ENCODE measurements at places on chromosomes 6 and 20.

- no peak for DNase-seq
Measured at GRCh38 chr6:170007468-170008293, 256.3 kb downstream of the ERMARD start.

GRCh38 chr6:128412680-128413079 lies 107.7 kb downstream of the PTPRK start:
- DNase-seq, result no peak

DNA sequence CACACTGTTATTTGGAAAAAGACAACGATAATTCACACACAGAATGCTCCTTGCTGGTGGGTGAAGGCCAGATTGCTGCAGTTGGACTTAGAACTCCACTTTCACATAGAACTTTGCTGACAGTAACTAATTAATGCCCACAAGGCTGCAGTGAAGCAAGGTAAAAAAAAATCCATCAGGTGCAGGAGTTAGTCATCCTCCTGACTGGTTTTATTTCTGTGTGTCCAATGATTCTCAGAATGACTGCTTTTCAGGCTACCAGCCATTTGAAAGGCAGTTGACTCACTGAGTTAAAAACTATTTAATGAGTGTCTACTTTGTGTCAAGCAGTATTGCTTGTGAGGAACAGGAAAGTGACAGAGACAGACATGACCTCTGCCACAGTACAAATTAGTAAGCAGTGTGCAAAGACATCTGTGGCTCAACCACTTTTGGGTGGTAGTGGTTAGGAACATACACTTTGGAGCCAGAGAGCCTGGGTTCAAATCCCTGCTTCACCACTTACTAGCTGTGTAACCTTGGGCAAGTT lies 41.9 kb downstream of the ELOVL5 start:
- no peak for DNase-seq

- DNase-seq, result no peak
Measured at GRCh38 chr20:53406580-53406979, 187.1 kb downstream of the ZNF217 start.

- no peak for DNase-seq
Measured at GRCh38 chr6:158356586-158357546, 44.6 kb downstream of the TULP4 start.

DNA sequence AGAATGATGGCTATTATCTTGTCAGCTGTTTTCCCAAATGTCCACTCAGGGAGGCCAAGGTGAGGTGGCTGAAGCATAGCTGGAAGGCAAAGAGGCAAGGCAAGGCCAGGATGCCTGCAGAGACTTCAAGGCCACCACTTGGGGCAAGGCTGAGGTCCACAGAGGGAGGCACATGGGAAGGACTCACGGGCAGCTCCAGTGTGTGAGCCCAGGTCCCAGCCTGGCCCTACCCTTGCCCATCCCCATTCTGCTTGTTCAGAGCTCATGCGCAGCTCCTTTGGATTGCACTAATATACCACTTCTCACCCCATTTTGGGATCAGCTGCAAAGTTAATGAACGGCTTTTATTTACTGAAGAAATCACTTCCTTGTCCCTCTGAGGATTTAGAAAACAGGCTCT lies 111.1 kb upstream of the KCNK16 start:
- DNase-seq, result no peak

- DNase-seq, result no peak
Measured at GRCh38 chr20:33099843-33100538, 20.5 kb downstream of the BPIFB4 start.

DNA sequence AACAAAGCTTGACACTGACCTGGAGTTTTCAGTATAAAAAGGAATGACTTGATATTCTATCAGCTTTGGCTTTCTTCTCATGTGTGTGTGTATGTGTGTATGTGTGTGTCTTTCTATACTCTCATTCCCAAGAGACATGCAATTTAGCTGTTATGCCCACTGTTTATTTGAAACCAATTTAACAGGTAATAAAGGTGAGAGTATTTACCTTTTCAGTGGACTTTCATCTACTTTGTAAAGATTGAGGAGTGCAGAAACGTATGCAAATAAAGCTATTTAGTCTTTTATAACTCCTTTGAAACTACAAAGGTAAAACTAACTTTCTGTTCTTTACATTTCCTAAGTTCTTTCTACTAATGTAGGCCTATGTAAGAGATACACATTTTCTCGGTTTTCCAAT lies 103.5 kb upstream of the HS3ST5 start:
- DNase-seq, result no peak

DNA sequence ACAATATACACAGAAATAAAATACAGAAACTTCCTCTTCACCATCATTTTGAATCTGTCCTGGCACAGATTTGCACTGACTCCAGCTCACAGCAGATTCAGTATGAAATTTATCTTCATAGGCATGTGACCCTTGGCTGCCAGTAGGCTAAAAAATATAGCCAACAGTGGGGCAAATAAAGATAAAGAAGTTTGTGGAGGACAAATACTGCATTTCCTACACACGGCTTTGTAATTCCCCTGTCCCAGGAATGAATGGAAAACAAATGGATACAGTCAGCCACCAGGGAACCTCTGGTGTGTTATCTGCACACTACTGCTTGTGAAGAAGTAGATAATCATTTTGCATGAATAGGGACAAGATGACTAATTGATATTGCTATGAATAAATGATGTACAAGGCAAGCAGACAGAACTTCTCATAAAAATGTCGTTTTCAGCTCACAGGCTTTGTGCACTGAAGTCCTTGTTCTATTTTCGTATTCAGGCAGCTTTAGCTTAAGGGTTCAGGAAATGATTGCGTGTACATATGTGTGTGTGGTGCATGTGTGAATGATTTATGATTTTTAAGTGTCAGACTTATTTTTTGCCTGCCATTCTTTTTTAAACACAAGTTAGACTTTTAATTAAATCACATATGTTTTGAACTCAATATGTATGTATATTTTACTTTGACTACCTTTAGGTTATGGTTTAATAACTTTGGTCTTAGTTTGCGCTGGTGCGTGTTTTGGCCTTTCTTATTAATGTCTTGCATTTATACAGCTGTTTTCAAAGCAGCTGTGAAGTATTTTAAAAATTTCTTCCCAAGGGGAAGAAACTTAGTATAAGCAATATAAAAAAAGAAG lies 543.8 kb upstream of the JAG1 start:
- DNase-seq, result no peak

- no peak for DNase-seq
Measured at GRCh38 chr20:13755809-13756208, 28.9 kb downstream of the ESF1 start.

- no peak for DNase-seq
Measured at GRCh38 chr6:118981884-118982574, 47.1 kb upstream of the MCM9 start.

DNA sequence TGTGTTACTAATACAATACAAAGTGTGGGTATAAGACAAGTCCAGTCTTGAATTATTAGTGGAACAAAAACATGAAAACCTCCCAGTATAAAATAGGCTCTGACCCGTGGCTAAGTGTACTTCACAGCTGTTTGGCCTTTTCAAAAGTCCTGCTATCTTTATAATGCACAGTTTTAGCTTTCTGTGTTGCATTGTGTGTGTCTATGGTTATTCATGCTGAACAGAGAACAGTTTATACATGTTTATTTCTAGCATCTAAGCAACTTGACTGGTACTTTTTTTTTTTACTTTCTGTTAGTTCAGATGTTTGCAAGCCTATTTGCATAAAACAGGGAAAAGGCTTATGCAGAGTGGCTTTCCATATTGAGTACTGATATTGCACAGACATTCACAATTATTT lies 119.2 kb upstream of the CCN2 start:
- no peak for DNase-seq

GRCh38 chr6:160987265-160987664 lies 4.3 kb upstream of the MAP3K4 start:
- no peak for DNase-seq

- DNase-seq, result no peak
Measured at GRCh38 chr20:33407251-33407650, 5.9 kb upstream of the CDK5RAP1 start.

- no peak for DNase-seq
Measured at GRCh38 chr6:30870546-30870945, 13.8 kb upstream of the DDR1 start.

DNA sequence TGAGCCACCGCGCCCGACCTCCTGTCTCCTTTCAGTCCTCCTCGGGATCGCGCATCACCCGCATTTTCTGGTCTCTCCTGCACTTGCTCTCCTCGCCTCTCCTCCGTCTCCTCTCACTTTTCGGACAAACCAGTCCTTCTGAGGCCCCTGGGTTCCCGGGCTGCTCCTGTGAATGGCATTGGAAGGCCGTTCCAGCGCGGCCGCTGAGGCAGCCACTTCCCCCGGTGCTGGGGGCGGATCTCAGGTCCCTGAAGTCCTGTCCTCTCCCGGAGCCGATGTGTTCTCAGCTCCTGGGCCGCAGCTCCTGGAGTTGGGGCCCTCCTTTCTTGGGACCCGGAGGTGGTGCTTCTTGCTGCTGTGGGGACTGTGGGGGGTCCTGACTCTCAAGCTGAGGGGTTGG lies 803 bp downstream of the MICB start:
- no peak for DNase-seq

GRCh38 chr6:28816909-28817807 lies 106.6 kb downstream of the TRIM27 start:
- DNase-seq, result no peak

DNA sequence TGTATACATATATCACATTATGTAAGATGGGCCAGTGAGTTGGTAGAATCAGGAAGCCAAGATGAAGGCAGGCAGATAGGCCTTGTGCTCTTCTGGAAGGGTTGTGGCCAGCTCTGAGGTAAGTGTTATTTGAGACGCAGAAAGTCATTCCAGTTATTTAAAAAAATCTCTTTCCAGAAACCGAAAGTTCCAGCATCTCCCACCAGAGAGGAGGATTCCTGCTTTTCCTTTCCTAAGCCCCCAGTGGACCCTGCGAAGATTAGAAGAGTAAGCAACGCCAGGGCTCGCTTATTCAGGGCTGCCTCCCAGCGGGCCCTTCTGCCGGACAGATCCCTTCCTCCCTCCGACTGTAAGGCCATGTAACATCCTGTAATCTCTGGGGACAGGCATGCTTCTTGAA lies 20.4 kb downstream of the ARMC2 start:
- DNase-seq, result no peak

DNA sequence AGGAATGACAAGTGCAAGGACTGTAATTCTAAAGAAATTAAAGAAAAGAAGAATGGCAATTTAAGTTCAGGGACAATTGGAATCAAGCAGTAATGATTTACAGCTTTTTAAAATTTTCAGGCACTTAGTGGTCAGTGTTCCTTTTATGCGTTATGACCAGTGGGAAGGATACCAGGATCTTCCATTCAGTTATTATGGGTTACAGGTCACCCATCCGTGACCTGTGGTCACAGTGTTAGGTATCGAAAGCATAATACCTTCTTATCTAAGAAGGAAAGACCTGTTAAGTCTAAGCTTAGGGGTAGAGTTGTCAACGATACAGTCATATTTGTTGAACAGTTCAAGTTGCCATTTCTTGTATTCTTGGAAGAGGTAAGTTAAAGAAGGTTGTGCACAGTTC lies 253.8 kb downstream of the LAMA2 start:
- no peak for DNase-seq

DNA sequence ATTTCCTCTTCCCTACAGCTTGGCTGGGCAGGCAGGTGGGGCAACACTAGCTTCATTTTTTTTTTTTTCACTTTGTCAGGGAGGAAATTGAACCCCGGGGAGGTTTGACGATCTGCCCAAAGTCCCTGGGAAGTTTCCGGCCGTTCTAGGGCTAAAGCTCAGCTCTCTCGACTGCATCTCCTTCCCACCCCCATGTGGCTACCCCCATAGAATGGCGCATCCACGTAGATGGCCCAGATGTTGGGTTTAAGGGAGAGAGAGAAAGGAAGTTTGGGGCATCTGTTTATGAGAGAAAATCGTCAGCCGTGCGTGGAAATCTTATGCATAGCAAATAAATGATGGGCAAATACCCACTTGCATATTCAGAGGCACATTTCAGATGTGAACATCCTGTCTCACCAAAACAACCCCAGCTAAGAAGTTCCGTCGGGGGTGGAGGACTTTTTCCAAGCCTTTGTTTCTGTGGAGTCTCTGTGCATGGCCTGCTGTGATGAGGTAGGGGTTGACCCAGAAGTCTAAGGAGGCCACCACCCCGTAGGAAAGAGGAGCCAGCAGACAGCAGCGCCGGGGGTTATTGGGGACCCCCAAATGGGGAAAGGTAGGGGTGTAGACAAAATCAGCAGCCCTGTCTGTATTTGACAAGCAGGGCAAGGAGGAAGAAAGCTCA lies 40.5 kb upstream of the ZNF831 start:
- no peak for DNase-seq

GRCh38 chr6:107383705-107384104 lies 75.7 kb downstream of the PDSS2 start:
- no peak for DNase-seq

DNA sequence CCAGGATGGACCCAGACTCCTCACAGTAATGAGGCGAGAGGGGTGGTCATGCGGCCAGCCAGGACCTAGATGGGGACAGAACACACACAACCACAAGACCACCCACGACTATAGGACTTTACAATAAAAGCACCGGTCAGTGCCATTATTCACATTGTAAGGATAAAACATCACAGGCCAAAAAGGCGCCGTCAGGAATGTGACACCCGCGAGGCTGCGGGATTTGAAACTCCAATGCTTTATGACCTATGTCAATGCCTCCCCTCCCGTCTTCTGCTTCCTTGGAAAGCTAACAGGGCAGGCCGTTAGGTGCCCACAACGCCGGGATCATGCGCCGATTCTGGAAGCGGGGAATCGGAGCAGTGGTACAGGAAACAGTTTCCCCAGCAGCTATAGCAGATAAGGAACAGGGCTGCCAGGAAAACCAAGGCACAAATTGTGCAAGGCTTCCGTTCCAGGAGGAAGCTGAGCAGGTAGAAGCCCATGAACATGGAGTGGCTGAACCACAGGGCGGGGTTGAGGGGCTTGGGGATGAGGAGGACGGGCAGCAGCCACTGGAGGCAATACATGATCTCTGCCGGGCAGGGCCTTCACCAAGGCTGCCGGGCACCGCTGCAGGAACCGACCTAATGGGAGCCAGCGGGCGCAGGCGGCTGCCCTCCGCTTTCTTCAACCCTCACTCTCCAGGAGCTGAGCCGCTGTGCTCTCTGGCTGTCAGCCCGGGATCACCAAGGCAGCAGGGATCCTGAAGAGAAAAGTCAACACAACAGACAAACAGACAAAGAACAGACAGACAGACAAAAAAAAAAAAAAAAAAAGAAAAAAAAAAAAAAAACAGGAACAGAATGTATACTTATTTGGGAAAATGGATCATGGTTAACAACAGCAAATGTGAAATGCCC lies 2.2 kb upstream of the NNAT start:
- DNase-seq, result no peak

- DNase-seq, result no peak
Measured at GRCh38 chr20:4158466-4159050, 143.2 kb upstream of the RNF24 start.

- DNase-seq, result no peak
Measured at GRCh38 chr20:698276-698675, 22.7 kb upstream of the SCRT2 start.

GRCh38 chr6:112044856-112045255 lies 9.0 kb upstream of the CCN6 start:
- DNase-seq, result no peak

All from activated naive CD8-positive, alpha-beta T cell treated with anti-CD3 and anti-CD28 coated beads, Interleukin-2, amount 50 U/mL, for 16 hours (primary cell).